NCI-H2029 (cell line): ENCODE measurements at places on chromosomes 3 and 15.

DNA sequence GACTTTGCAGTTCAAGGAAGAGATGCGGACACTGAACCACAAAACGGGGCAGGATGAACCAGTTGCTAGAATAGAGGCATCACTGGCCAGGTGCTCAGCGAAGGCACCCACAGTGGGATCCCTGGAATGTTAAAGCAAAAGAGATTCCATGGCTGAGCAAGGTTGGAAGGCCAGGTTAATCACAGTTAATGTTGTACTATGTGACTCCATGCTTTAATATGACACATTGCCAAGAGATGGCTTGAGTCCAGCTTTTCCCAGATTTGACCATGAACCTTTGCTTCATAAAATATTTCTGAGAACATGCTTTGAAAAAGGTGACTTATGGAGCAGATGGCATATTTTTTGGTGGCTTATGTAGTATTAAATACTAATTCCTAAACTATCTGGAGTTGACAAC is 76.2 kb upstream of the CMTM7 start:
- no peak for DNase-seq

DNA sequence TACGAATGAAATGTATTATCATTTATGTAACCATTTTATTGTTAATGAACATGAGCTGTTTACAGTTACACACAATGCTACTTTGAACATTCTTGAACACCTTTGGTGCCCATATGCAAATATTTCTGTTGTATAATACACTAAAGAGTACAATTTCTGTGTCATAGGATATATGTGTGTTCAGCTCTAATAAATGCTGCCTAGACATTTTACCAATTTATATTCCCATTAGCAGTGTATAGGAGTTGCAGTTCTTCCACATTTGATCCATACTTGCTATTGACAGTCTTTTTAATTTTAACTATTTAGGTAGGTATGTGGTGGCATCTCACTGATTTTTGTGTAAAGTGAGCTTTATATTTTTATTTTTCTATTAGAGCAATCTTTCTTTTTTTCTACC is 331.8 kb downstream of the ZIC1 start:
- no peak for DNase-seq

DNA sequence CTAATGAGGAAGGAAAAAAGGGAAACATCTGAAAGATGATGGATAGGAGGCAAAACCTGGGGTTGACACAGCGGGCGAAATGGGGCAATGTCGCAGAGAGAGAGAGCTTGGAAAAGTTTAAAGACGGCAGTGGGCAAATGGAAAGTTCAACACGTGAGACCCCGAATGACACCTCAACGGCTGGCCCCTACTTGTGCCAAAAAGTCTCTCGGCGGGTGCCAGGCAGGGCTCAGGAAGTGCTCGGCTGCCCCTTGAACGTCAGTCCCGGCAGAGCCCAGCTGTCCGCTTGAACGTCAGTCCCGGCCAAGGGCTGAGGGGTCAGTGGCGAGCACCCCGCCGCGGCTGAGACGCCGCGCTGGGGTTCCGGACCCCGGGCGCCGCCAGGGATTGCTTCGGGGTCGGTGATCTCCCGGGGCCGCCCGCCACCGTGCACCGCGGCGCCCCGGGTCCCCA is 658 bp downstream of the EOGT start:
- no peak for DNase-seq

GRCh38 chr15:75195766-75196241 is 5.9 kb upstream of the C15orf39 start:
- DNase-seq = peak; percentile 34

DNA sequence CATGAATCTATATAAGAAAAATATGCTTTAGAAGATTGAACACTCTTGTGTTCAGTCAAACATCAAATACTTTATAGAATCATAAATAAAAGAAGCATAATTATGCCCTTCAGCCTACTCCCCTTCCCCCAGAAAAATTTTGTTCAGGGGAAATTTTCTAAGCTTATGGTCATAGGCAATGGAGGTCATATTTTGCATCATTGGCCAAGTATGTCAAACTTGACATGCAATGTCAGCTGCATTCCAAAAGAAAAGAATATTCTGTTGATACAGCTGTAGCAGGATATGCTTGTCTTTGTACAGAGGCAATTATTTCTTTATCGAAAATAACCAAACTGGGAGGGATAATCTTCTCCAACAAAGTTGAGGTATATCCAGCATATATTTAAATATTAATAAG is 328.2 kb downstream of the ZIC1 start:
- no peak for DNase-seq

- DNase-seq = no peak
These were observed 63.9 kb upstream of the RGMA start for GRCh38 chr15:93152951-93153350.

GRCh38 chr3:116812949-116813348 is 103.4 kb downstream of the TUSC7 start:
- no peak for DNase-seq

GRCh38 chr15:58038426-58039078 is 27.0 kb downstream of the ALDH1A2 start:
- DNase-seq = peak; percentile 63

DNA sequence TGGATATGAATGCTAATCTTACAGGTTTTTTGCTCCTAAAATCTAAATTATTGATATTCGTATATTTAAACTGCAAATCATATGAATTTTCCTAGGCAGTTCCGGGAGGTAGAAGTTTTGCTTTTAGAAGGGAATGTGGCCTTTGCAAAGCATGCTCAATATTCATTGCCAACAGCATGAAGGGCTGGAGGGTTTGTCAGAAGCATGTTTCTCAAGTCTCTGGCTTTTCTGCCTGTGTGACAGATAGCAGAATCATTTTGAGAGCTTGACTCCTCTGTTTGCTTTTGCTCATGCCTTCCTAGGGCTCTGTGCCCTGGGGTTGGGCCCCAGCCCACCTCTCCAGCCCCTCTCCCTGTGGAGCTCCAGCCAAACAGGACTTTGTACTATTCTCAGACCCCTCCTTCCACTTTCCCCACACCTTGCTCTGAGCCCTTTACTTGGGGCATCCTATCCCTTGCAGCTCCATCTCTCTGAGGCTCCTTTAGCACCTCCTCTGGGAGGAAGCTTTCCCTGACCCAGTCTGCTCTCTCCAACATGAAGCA is 91.3 kb downstream of the ARNT2 start:
- no peak for DNase-seq

GRCh38 chr15:43969802-43970375 is 143.1 kb downstream of the WDR76 start:
- no peak for DNase-seq

DNA sequence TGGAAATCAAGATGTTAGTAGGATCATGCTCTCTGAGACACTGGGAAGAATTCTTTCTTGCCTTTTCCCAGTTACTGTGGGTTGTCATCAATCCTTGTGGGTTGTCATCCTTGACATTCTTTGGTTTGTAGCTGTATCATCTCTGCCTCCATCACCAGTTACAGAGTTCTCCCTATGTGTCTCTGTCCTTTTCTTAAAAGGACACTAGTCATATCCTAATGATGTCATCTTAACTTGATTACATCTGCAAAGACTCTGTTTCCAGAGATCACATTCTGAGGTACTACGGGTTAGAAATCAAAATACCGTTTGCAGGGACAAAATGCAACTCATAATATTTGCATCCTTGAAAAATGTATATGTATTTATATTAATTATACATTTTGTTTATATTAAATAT is 500.4 kb downstream of the ZBBX start:
- no peak for DNase-seq

DNA sequence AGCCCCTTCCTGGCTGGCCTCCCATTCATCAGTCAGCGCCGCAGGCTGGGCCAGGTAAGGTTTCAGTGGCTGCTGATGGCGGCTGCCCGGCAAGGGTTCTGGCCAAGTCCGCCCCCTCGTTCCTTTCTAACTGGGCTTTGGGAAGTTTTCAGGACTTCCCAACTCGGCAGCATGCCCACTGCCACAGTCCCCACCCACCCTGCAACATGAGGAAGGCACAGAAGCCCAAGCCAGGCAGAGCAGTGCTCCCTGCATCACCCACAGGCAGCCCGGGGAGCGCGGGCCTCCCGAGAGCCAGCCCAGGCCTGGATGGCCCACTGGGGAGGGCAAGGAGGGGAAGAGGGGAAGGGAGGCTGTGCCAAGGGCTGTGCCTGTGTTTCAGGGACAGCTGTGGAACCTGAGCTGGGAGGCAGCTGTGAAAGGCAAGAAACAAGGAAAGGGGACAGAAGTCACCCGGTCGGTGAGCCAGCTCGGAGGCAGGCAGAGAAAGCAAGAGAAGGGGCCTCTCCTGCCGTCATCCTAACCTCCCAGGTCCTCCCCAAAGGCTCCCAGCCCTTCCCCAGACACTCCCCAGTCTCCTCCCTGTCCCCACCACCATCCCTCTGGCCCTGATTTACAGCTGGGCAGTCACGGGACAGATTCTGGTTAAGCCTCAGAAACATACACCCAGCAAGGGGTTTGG is 73.9 kb downstream of the CPN2 start:
- DNase-seq = peak; percentile 50

- no peak for DNase-seq
These were observed 355.0 kb upstream of the ROBO2 start for GRCh38 chr3:76684946-76685345.
